Chondrocyte (in vitro differentiated cells): ENCODE measurements at places on chromosomes 4 and X. TPM values are rescaled to one million over a fixed set of nuclear protein-coding genes. Genes with fewer than 3 reads are reported as not detected.

GRCh38 chr4:41257257-41257901 lies 651 bp downstream of the UCHL1 start:
- peak; percentile 94 for DNase-seq

GRCh38 chr4:164761746-164762275 lies 7.9 kb downstream of the SMIM31 start:
- DNase-seq: no peak

GRCh38 chrX:97155816-97156215 lies 272.1 kb downstream of the RPA4 start:
- no peak for DNase-seq

- DNase-seq: no peak
These were observed 29.3 kb downstream of the DYNLT3 start for GRCh38 chrX:37818031-37818430.

GRCh38 chrX:30887288-30887687 lies 1.8 kb downstream of the TAB3 start:
- no peak for DNase-seq

DNA sequence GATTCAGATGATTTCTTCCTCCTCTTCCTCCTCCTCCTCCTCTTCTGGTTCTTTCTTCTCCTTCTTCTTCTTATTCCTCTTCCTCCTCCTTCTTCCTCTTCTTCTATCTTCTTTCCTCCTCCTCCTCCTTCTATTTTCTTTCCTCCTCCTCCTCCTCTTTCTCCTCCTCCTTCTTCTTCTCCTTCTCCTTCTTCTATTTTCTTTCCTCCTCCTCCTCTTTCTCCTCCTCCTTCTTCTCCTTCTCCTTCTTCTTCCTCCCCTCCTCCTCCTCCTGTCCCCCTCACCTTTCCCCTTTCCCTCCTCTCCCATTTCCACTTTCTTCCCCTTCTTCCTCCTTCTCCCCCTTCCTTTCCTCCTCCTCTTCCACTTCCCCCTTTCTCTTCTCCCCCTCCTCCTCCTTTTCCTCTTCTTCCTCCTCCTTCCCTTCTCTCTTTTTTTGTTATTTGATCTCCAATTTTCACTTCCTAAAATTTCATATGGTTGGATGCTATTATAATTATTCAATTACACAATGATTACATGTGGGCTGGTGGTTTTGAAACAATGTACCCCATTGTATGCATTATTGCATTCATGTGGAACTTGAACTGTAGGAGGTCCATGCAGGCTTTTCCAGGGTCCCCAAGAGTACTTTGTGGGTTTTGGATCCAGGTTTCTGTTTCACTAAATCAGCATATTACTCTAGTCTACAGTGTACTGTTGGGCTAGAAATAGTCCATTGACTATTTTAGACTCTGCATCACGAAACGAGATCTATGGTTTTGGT lies 68.1 kb downstream of the SORBS2 start:
- no peak for DNase-seq

DNA sequence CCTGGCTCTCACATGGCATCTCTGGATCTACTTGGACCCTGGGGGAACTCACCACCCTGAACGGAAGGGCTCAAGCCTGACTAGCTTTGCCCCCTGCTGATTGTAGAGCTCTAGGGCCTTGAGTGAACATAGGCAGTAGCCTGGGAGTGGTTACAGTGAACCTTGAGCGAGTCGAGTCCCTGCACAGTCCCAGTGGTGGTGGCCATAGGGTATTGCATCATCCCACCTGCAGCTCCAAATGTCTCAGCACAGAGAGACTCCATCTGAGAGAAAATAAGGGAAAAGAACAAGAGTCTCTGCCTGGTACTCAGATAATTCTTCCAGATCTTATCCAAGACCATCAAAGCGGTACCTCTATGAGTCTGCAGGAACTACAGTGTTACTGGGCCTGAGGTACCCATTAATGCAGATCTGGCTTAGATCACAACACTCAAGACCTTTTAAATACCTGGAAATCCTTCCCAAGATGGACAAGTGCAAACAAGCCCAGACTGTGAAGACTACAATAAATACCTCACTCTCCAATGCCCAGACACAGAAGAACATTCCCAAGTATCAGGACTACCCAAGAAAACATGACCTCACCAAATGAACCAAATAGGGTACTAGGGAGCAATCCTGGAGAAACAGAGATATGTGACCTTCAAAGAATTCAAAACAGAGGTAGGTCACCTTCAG lies 167.5 kb upstream of the TET2 start:
- DNase-seq: no peak

DNA sequence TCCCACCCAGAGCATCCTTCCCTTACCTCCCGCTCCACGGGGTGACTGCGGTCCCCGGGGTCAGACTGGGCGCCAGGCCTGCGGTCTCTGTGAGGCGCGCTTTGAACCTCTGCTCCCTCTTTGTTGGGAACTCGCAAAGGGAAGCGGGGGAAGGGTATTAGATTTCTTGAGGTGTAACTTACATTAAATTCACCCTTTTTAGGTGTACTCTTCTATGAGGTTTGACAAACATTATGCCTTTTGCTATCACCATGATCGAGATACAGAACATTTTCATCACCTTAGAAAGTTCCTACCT lies 569 bp downstream of the DCK start:
- no peak for DNase-seq

GRCh38 chr4:145531223-145531622 lies 49.6 kb downstream of the SMAD1 start:
- no peak for DNase-seq

DNA sequence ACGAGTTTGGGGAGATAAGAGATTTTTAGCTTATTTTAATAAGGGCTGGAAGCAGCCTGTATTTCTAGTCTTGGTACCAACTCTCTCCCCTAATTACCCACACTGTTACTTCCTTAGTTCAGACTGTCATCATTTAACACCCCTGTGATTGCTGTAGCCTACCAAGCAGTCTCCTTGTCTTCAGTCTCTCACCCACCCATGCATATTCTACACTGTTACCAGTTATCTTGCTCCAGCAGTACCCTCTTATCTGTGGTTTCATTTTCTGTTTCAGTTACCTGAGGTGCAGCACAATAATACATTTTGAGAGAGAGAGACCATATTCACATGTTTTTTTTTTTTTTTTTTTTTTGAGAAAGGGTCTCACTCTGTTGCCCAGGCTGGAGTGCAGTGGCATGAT lies 80.2 kb downstream of the DIAPH2 start:
- DNase-seq: no peak

GRCh38 chrX:71128915-71129765 lies 10.7 kb downstream of the MED12 start:
- DNase-seq: no peak

- DNase-seq: no peak
These were observed 17.6 kb downstream of the ADRA2C start for GRCh38 chr4:3783693-3784306.

Gene TACC3
- 15.9 to 20.9 TPM (median 19.3 TPM) in 3 replicates for total RNA-seq

DNA sequence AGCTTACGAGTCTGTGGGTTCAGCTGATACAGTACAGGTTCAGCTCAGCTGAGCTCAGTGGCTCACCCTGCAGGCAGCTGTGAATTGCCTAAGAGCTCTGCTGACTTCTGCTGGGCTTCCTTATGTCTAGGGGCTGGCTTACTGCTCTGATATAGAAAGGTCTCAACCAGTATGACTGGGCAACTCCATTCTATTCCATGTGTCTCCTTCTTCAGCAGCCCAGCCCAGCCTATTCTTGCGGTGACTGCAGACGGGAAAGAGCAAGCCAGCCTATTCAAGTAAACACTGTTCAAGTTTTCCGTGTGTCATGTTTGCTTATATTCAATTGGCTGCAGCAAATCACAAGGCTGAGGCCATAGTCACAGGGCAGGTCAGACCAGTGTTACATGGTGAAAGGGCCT lies 615.4 kb upstream of the ZFP42 start:
- no peak for DNase-seq

GRCh38 chrX:37995428-37995827 lies 10.9 kb upstream of the SYTL5 start:
- DNase-seq: no peak

Gene EVC2
- 2.8 to 5.5 TPM (median 5.5 TPM) in 3 replicates for total RNA-seq

GRCh38 chr4:131339137-131339536 lies 1810.0 kb upstream of the PCDH10 start:
- DNase-seq: no peak

- no peak for DNase-seq
These were observed 81.7 kb downstream of the ZC4H2 start for GRCh38 chrX:64894454-64895038.

Gene EDNRA
- 58.3 to 136 TPM (median 135 TPM) in 3 replicates for total RNA-seq

- DNase-seq: no peak
These were observed 222.4 kb downstream of the APBB2 start for GRCh38 chr4:40991908-40992307.

Gene KLHL15
- total RNA-seq: 13.7 to 15.5 TPM (median 13.9 TPM) in 3 replicates

Gene DUSP21
- not detected in 3 replicates for total RNA-seq

- no peak for DNase-seq
These were observed 26.7 kb upstream of the SLC2A9 start for GRCh38 chr4:10047967-10048366.

Gene CACNA1F
- not detected in 3 replicates for total RNA-seq

- no peak for DNase-seq
These were observed 70.0 kb downstream of the MGST2 start for GRCh38 chr4:139735381-139736273.

Gene ZMYM3
- 31.9 to 35.2 TPM (median 32.1 TPM) in 3 replicates for total RNA-seq

DNA sequence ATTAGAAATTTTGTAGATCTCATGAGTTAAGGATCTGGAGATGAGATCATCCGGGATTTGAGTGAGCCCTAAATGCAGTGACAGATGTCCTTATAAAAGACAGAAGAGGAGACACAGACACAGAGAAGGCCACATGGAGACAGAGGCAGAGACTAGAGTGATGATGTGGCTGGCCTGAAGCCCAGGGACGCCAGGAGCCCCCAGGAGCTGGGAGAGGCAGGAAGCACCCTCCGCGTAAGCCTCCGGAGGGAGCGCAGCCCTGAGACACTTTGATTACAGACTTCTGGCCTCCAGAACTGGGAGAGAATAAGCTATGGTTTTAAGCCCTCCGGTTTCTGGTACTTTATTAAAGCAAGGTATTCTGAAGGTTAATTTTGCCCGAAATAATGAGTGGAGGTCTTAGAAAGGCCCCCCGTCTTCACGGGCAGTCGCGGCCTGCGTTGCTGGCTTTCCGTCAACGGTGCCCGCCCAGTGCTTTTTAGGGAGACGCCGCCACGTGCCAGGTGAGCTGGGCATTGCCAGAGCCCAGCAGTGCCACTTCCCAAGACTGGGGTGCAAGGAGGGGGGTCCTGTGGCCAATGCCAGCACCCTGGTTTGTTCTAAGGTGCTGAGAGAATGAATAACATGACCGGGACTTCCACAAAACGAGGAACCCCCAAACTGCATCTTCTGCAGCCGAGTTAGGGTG lies 8.1 kb downstream of the DHRSX start:
- peak; percentile 51 for DNase-seq

Gene TDO2
- total RNA-seq: not detected in 3 replicates

- no peak for DNase-seq
These were observed 6.4 kb upstream of the SMIM9 start for GRCh38 chrX:154840856-154841255.

Gene SPON2
- 158 to 184 TPM (median 162 TPM) in 3 replicates for total RNA-seq

GRCh38 chr4:76072760-76073159 lies 1.7 kb upstream of the ART3 start:
- no peak for DNase-seq

DNA sequence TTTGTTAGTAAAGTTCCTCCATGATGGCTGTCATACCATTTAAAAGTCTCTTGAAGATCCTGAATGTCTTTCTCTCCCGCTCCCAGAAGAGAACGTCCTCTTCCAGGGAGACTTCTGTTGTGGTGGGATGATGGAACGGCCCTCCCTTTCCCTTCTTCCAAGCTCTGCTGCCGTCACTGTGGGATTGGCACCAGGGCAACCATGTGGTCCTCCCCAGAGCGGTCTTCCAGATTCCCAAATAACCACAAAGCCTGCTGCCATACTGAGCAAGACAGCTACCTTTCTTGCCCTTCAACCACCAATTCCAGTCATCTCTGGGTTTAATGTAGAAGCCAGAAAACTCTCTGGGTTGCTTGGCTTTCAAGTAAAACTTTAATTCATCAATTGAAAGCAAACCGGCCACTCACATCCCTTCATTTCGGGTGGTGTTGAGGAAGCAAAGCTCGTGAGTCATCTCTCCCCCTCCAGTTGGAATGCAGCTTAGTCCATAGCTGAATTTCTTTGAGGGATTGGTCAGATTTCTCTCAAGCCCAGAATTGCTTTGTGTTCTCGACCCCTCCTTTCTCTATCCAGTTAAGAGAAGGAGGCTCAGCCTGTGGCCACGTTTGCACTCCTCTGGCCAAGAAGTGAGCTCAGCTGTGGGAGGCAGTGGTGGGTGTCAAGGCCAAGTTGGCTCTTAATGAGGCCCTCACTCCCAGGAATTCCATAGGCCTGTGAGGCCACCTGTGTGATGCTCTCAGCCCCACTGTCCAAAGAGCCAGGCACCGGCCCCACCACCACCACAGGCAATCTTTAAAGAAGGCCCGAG lies 36.9 kb downstream of the FHDC1 start:
- no peak for DNase-seq
